ENCODE measurements at places on chromosomes 6 and 20.
A peak's percentile ranks its signal among the peaks of the same experiment; 100 is the strongest.

DNA sequence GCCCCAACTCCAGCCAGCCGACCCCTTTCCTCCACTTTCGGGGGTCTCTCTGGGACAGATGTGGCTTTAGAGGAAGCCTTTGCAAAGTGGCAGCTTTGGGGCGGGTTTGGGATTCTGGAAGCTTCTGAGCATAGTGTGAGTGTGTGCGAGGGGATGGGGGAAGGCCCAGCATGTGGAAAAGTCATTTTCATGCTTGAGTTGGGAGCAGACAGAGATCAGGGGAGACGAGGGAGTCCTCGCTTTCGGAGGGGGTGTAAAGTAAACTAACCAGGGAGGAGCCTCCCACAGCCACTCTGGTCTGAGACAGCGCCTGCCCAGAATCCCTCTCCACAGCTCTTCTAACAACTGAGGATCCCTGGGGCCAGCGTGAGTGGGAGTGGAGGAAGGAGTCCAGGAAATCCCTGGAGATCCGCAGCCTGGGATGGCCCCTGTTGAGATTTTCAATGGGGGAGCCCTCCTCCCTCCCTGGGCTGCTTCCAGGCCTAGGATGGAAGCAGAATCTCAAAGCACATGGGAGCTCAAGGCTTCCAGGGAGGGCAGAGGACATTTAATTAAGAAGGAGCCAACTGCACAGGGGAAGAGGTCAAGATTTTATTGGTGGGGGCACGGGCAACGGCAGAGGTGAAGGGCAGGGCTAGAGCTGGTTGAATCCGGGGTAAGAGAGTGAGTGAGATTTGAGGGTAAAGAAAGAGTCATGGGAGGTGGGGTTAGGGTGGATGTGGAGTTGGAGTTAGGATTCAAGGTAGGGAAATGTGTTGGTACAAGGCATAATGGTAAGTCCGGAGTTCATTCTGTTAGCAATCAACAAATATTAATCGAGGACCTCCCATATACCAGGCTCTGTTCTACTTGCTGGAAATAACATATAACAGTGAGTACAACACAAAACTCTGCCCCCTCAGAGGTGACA lies 102.3 kb upstream of the FOXP4 start:
- DNase-seq = peak; percentile 36

GRCh38 chr6:31834367-31835250 lies 7.1 kb downstream of the HSPA1B start:
- peak; percentile 82 for DNase-seq

GRCh38 chr6:142871910-142872331 lies 73.1 kb downstream of the HIVEP2 start:
- peak; percentile 96 for DNase-seq

GRCh38 chr6:4794140-4794707 lies 18.0 kb downstream of the CDYL start:
- no peak for DNase-seq

DNA sequence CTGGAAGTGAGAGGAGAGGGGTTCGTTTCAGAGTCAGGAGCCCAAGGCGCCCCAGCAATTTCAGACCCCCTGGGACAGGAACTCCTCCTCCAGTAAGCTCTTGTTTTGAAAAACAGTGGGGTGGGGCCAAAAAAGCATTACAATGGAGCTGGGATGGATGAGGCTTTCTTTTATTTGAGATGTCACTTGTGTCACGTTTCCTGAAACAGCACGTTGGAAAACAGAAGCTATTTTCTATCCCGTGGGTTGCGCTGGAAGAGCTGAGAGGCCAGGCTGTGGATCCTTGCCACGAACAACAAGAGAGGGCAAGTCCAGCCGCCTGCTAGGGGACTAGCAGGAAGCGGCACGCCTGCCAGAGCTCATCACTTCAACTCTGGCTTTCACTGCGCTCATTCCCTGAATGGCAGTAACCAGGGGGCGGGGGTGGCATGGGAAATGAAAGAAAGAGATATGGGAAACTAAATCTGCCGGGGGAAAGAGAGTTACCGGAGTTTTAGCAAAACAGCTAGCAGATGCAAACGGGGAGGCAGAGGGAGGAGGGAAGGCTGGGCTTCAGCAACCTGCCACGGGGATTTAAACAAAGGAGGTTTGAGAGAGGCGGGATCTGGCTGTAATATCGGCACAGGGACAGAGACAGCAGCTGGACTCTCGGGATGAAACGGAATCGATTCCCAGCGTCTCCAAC lies 34.6 kb downstream of the GCNT2 start:
- peak; percentile 43 for DNase-seq

DNA sequence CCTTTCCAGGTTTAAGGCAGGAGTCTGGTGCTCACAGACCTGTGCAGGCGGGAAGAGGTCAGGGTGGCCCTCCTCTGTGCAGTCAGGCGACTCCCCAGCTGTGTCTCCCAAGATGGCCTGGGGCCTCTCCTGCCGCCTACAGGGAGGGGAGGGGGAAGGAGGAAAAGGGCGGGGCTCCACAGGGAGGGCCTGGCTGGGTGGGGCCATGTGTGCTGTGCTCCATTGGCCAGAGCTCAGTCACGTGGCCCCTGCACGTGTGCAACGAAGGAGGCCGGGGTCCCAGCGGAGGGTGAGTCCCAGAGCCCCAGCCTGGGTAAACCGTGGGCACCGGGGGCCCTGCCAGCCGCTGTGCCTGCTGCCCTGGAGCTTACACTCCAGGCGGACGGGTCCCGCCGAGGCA lies 211.6 kb downstream of the ZDHHC14 start:
- no peak for DNase-seq

DNA sequence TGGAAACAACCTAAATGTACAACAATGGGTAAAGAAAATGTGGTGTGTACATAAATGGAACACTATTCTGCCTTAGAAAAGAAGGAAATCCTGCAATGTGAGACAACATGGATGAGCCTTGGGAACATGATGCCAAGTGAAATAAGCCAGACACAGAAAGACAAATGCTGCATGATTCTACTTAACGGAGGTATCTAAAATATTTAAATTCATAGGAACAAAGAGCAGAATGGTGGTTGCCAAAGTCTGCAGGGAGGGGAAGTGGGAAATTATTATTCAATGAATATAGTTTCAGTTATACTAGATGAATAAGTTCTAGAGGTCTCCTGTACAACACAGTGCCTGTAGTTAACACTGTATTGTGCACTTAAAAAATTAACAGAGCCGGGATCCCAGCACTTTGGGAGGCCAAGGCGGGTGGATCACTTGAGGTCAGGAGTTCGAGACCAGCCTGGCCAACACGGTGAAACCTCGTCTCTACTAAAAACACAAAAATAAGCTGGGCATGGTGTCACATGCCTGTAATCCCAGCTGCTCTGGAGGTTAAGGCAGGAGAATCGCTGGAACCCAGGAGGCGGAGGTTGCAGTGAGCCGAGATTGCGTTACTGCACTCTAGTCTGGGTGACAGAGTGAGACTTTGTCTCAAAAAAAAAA lies 71.4 kb upstream of the SNX9 start:
- DNase-seq = no peak

DNA sequence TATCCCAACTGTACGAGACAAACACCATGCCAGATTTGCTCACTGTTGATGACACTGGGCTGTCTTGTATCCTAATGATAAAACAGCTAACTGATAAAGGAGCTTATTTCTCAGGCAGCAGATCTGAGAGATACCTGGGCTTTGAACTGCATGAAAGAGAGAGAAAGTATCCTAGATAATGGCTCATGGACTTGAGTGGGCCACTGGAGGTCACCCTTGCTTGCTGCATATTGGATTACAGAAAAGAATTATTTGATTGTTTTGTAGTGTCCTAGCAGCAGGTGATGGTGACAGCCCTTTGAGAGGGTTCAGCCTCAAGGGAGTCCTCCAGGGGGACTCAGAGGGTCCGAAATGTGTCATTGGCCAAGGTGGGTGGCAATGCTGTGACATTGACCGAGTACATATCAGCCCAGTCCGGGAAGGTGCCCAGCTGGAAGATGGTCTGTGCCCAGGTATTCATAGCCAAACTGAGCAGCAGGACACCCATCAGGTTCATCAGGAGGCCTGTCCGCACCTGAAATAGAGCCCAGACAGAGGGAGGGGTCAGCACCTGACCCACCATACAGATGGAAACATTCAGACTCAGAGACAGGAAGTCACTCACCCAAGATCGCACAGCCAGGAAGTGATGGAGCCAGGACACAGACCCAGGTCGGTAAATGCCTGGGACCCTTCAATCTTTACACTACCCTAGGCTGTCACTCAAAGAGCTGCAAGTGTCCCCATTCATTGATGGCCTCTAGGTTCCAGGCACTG lies 9.4 kb upstream of the OCSTAMP start:
- no peak for DNase-seq

DNA sequence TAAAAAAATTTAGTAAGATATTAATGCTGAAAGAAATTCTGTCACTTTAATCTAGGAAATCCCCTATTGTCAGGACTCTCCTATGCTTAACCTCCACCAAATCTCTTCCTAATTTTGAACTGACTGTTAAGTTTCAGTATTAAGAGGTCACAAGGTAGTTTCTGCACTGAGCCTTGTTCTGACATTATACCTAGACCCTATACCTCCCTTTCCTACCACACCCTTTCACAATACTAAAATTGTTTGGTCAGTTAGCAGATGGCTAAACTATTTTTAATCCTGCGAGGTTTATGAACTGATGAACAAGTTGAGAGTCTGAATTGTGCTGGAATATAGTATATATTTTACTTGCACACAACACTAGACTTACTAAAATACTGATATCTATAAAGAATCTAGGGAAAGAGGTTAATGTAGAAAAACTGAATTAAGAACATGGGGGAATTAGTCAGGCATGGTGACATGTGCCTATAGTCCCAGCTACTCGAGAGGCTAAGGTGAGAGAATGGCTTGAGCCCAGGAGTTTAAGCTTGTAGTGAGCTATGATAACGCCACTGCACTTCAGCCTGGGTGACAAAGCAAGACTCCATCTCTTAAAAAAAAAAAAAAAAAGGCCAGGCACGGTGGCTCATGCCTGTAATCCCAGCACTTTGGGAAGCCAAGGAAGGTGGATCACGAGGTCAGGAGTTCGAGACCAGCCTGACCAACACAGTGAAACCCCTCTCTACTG lies 51.5 kb downstream of the HBS1L start:
- no peak for DNase-seq

DNA sequence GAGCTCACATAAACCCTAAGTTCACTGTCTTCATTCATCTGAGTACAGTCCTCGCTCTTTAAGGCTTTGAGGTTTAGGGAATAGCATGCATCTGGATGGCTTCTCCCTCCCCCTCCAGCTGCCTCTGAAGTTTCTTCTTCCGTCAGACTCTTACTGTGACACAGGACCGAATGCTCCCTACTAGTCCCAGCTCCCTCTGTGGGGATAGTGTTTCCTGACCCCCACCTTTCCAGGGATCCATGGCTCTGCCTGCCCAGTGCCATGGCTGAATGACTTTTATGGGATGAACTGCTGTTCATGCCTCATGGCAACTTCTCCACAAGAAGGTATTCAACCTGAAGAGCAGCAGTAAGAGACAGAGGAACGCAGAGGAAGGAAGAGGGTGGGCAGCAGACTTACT lies 79.8 kb upstream of the EMILIN3 start:
- no peak for DNase-seq

GRCh38 chr20:23652371-23652770 lies 14.6 kb upstream of the CST3 start:
- peak; percentile 16 for DNase-seq

DNA sequence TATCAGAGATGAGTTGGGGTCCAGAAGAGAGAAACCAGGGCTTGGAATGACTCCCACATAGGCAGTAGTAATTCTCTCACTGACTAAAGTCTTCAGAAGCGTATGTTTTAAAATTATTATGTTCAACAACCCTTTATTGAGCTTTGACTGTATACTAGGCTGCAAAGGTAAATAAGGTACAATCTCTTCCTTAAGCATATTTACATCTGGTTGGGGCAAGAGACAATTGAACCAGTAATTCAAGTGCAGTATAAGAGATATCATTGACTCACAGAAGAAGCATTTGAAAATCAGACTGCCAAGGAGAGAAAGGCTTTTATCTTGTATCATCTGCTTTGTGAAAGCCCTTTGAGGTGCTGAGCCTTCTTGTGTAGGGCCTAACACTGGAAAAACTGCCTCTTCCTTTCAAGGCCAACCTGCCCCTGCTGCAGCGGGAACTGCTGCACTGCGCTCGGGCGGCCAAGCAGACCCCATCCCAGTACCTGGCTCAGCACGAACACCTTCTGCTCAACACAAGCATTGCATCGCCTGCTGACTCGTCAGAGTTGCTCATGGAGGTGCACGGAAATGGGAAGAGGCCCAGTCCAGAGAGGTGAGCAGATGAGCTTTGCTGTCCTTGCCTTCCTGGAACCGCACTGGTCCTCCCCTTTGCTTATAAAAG lies 39.3 kb upstream of the C20orf144 start:
- DNase-seq = no peak

Data from iris pigment epithelial cell (primary cell).